ENCODE measurements at places on chromosomes 12 and 14.

DNA sequence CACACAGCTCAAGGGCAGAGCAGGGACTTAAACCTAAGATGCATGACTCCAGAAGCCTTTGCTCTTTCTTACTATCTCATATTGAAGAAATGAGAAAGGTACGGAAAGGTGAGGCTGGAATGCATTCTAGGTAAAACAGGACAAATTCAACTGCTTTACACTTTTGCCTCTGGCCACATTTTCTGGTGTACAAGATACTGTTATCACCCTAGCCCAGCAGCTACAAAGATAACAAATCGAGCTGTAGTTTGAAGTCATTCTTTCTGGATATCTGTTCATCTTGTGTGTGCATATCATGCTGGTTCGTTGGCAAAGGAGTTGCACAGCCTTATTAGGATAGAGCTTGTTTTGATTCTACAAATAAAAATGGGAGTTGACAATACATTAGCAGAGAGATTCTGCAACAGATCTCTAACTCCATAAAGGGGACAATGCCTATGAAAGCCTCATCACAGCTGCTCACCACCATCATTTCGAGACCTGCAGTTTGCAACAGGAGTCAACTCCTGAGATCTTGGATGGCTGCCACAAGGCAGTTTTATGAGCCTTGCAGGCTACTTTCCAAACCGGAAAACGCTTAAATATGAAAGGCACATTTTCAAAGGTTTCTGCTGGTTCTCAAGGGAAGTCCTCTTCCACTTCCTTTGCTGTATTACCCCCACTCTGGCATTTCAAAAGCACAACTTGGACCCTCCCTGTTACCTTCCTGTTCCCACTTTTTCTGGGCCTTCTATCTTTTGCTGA, 64.9 kb downstream of the STXBP6 start:
- DNase-seq: no peak

DNA sequence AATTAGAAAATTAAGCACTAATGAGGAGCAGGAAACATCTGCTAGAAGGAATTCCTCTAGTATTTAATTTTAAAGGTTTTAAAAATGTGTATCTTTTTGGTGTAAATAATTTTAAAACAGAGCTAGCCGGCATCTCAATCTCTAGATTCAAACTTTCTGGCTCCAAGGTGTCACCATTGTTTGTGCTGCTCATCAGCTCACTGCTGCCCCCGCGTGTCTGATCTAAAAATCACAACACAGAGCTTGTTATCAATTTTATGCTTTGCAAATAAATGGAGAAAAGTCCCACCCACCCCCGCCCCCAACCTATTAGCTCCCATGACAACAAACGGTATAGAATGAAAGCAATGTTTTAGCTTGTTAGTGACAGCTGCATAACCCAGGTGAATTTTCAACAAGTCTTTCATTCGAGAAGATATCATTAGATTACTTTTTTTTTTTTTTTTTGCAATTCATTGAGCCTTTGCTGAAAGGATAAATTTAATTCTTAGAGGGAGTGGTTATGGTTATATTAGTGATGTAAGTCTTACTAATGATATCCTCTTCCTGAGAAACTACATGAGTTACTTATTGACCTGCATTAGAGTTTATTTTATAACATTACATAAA, 11.3 kb upstream of the ABHD12B start:
- no peak for DNase-seq

DNA sequence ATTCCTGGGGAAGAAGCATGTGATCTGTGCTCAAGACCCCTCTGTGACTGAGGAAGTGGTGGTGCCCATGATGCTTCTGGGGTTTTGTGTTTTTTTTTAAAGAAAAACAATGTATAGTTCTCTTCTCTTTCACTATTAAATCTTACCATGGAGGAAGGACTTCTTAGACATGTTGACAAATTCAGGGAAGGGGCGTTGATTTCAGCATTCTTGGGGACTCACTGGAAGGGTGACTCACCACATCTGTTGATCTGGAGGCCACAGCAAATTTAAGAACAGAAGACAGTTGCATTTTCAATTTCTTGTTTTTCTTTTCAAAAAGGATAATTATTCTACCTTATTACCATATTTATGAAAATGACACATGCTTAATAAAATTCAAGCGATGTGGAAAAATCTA, 152.9 kb upstream of the RTL1 start:
- DNase-seq: no peak

GRCh38 chr12:132148368-132149045, 4.2 kb downstream of the NOC4L start:
- DNase-seq: no peak

DNA sequence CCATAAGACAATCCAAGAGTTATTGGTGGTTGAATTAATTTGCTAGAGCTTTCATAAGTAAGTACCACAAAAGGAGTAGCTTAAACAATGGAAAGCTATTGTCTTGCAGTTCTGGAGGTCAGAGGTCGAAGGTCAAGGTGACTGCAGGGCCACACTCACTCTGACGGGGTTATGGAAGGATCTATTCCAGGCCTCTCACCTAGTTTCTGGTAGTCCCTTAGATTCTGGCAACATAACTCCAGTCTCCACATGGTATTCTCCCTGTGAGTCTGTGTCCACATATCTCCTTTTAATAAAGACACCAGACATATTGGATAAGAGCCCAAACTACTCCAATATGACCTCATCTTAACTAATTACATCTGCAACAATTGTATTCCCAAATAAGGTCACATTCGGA, 273.4 kb downstream of the FOXN3 start:
- DNase-seq: no peak

DNA sequence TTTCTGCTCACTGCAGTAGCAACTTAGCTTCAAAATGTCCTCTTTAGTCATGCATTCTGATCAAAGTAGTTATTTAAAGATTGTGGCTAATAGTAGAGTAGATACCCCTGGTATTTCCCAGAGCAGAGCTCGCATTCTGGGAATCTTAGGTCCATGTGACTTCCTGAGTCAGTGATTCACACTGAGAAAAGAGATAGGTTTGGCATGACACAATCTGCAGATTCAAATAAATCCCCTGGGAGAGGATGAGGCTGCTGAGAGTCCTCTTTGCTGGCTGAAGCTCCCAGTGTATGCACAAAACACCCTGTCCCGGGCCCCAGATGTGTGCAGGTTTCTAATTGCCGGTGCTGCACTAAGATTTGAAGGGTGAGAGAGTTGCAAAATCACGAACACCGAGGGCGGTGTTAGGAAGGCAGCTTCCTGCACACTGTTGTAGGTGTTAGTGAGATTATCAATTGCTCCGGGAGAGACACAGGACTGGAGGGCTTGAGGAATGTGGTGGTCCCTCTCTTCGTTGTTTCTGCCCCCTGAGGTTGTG, 233.2 kb downstream of the NRXN3 start:
- no peak for DNase-seq

- DNase-seq: no peak
Observed at GRCh38 chr14:54606178-54606577, 39.2 kb downstream of the SAMD4A start.
